ENCODE measurements at places on chromosomes 11 and 22.

- no peak for DNase-seq
Measured at GRCh38 chr11:12792590-12792989, 118.4 kb downstream of the TEAD1 start.

DNA sequence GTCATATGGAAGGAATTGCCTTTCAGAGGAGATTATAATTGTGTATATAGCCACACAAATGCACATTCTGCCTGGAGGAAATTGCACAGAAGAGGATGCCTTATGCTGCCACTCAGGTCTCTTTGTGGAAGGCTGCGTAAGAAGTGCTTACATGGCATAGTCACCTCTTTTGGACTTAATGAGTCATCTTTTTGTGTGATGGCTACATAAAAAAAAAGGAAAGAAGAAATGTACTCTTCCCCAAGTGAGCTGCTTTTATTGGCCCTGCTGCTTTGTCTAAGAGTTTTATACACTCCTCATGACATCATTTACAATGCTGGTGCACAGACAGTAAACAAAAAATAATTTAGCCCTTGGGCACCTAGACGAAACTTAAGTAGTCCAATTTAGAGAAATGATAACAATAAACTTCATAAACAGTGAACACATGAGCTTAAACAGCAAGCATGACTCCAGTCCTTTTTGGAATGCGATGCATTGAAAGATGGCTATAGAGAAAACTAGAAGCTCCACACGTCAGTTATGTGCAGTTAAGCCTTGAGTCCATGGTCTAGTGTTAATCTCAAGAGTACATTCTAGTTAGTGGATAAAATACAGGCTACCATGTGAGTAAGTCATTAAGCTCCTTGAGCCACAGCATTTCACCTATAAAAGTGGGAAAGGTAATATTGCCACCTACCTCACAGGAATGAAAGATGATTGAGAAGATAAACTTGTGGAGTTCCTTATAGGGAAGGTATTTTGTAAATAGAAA is 12.0 kb downstream of the CSTPP1 start:
- DNase-seq: no peak

GRCh38 chr11:24779791-24780190 is 282.9 kb downstream of the LUZP2 start:
- no peak for DNase-seq

GRCh38 chr11:69468221-69468620 is 13.2 kb upstream of the LINC01488 start:
- no peak for DNase-seq

- DNase-seq: no peak
Measured at GRCh38 chr11:33731723-33732531, 4.3 kb downstream of the CD59 start.

- no peak for DNase-seq
Measured at GRCh38 chr11:29527391-29527936, 489.4 kb downstream of the KCNA4 start.

DNA sequence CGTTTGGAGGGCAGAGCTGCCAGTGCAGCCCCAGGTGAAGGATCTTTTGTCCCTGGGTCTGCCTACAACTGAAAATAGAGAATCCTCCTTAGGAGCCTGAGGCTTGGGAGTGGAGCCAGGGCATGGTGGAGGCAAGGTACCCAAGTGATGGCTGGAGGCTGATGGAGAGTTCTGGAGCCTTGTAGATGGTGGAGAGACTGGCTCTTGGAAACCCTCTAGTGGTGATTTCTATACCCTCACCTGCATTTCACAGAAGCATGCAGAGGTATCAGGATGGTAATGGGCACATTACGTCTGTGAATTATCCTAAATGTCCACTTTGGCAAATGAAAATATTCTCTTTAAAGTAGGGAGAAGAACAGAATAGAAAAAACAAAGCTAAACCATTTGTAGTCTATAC is 44.4 kb downstream of the INSC start:
- no peak for DNase-seq

DNA sequence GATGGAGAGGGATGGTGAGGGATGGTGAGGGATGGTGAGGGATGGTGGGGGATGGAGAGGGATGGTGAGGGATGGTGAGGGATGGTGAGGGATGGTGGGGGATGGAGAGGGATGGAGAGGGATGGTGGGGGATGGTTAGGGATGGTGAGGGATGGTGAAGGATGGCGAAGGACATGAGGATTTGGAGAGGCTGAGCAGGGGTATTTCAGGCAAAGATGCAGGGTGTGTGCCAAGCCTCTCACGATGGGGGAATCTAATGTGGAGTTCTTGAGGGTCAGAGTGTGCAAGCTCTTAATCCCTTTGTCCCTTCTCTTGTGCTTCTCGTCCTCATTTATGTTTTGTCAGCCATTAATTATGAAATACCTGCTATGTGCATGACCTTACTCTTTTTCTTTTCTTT is 7.5 kb upstream of the PLA2G6 start:
- DNase-seq: no peak

DNA sequence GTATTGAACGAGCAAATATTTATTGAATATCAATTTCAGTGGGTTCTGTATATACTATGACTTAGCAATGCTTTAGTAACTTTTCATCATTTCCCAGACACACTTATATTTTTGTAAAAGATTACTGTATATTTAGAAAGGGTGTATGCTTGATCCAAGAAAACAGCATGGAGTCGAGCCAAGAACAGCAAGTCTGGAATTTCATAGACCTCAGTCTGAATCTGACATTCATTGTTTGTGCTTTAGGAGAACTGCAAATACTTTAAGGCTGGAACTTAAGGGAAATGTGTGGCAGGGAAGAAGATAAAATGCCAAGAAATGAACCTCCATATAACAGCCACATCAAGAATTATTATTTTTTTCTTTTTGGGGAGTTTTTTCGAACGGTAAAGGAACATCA is 1156.8 kb downstream of the LRRC4C start:
- DNase-seq: no peak

DNA sequence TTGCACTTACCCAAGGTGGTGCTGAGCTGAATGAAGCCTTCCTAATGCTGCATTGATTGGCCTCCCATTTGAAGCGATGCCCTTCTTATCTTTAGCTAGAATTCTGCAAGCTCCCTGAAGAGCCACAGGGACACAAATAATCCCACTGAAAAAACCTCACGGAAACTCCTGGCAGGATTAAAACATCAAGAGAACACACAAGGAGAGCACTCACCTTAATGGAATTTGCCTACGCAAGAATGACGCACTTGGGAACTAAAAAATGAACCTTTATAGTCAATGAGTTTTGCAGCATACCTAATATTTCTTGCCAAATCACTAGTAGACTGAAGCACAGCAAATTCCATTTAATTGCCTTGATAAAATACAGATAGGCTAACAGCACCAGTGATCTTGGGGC is 232.8 kb upstream of the UBASH3B start:
- DNase-seq: no peak

GRCh38 chr11:129840236-129840635 is 24.6 kb downstream of the TMEM45B start:
- no peak for DNase-seq

GRCh38 chr22:50320116-50320515 is 6.7 kb downstream of the DENND6B start:
- no peak for DNase-seq

- DNase-seq: no peak
Measured at GRCh38 chr11:15500643-15501042, 385.9 kb downstream of the INSC start.

GRCh38 chr11:69539416-69540117 is 58.1 kb downstream of the LINC01488 start:
- no peak for DNase-seq

GRCh38 chr11:134949121-134950090 is 537.4 kb upstream of the B3GAT1 start:
- DNase-seq: no peak

GRCh38 chr11:77557553-77557952 is 32.2 kb upstream of the AQP11 start:
- no peak for DNase-seq

DNA sequence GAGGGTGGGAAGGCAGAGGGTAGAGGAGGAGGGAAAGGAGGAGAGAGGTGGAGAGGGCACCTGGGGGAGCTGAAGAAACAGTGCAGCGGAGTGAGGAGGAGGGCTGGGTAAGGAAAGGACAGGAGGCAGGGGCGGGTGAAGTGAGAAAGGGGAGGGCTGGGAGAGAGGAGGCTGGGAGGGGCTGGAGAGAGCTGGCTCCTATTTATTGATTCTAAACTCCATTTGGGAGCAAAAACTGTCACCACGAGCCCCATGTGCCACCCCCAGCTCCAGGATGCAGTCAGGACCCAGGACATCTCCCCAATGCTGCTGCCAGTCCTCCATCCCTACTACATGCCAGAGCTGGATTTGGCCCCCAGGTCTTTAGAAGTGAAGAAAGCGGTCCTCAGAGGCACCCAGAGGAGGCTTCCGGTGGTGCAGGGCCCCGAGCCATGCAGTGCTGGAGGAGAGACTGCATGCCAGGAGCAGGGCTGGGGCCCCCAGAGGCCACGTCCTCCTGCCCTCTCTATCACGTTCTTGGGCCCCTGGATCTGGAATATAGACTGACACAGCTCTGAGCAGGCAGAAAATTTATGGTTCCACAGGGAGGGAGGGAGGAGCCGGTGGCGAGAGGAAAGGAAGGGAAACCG is 53.7 kb downstream of the SLC22A12 start:
- DNase-seq: no peak

DNA sequence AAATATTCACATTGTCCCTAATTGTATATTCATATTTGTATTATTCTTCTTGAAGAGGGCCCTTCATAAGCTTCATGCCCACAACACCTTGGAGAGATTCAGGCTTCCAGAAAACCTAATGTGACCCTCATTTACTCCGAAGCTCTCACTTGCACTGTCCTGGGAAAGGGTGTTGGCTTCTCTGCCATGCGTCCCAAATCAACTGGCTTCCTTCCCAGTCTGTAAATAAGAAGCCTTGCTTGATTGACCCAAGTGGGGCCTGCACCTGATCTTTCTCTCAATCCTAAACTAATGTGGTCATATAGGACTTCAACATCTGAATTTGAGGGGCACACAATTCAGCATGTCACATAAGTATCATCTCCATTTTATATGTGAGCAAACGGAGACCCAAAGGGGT is 40.5 kb upstream of the ZBTB16 start:
- no peak for DNase-seq

DNA sequence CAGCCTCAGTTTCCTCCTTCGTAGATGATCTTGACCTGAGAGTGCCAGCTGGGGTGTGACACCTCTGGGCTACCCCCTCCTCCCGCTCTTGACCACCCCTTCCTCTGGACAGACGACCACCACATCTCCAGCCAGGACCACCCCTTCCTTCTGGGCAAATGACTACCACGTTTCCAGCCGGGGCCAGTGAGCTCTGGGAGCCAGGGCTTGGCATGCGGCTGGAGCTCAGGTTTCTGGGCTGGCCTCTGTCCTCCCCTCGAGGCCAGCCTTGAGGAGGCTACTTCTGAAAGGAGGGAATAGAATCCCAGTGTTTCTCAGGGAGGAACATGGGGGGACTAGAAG is 120.9 kb downstream of the KCNQ1OT1 start:
- no peak for DNase-seq

GRCh38 chr11:47415949-47416472 is 7.6 kb downstream of the SLC39A13 start:
- DNase-seq: no peak

- no peak for DNase-seq
Measured at GRCh38 chr11:116835042-116835772, 2.2 kb downstream of the APOA1 start.

DNA sequence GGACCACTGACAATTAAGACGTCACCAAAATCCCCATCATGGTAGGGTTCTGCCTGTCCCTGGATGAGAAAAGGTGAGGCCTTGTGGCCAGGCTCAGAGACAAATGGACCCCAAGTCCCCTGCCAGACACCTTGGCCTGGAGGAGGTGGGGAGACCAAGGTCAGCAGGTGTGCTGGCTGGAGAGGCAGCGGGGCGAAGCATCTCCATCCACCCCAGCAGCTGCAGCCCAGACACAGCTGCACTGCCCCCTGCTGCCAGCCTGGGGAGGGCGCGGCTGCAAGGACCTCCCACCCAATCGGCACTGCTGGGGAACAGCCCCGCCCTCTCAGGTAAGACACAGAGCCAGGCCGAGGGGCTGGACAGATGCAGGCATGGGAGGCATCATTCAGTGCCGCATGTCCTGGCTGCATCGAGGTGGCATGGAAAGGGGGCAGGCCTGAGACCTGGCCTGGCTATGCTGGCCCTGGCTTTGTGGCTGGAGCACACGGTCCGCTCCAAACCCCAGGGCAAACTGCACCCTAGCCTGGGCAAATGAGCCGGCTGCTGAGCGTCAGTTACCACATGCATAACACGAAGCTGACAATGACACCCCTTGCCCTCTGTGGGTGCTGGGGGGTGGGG is 12.2 kb upstream of the MFNG start:
- peak; percentile 42 for DNase-seq

DNA sequence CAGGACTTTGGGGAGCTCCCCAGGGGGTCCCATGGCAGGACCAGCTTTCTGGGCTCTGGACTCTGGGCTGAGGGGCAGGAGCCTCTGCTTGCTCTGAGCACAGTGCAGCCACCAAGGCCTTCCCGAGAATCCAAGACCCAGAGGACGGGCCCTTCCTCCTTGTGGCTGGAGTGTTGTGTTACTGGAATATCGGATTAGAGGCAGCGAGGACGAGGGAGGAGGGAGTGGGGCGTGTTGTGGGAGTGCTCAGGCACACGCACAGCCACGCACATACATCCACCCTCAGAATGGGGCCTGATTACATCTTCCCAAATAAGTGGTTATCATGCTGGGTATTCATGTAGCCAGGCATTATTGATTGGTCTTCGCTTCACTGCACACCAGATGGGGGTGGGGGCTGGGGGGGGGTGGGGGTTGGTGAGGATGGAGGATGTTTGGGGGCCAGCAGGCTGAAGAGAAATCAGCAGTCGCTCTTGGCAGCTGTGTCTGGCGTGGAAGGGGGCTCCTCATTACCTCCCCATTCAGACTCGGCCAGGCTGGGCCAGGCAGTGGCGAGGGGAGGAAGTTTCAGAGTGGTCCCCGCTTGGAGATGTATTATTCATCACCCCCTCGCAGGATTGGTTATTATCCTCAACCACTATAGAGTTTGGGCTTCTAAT is 120.9 kb downstream of the ST3GAL4 start:
- DNase-seq: no peak

GRCh38 chr11:67629386-67630227 is at the start of gene NUDT8:
Gene NUDT8, minus strand, starts transcription at chr11:67629937. Its CDS starts 26 bp downstream, at chr11:67629911.
- DNase-seq: peak; percentile 79

- no peak for DNase-seq
Measured at GRCh38 chr11:14542324-14542723, 22.1 kb upstream of the PSMA1 start.

GRCh38 chr11:87722756-87723565 is 452.3 kb downstream of the RAB38 start:
- no peak for DNase-seq

- no peak for DNase-seq
Measured at GRCh38 chr11:60265373-60266214, 14.9 kb upstream of the MS4A4A start.

Measured in stimulated activated CD8-positive, alpha-beta memory T cell treated with anti-CD3 and anti-CD28 coated beads, Interleukin-12 subunit alpha, Interleukin-12 subunit beta, amount 100 ng/mL, for 1 hour (primary cell).